Cerebellar cortex (tissue), 1 donor: ENCODE measurements at places on chromosomes 7 and 10.

DNA sequence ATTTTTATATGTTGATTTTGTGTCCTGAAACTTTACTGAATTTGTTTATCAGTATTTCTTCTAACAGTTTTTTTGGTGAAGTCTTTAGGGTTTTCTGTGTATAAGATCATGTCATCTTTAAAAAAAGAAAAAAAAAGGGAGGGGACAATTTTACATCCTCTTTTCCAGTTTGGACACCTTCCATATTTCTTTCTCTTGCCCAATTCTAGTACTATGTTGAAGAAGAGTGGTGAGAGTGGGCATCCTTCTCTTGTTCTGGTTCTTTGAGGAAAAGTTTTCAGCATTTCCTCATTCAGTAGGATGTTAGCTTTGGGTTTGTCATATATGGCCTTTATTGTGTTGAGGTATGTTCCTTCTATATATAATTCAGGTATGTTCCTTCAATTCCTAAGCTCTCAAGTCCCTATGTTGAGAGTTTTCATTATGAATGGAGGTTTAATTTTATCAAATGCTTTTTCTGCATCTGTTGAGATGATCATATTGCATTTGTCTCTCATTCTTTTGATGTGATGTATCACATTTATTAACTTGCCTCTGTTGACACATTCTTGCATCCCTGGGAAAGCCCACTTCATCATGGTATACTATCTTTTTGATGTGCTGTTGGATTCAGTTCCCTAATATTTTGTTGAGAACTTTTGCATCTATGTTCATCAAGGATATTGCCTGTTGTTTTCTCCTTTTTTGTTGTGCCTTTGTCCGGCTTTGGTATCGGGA lies 12.1 kb downstream of the TAS2R40 start:
- no peak for DNase-seq

GRCh38 chr7:86790383-86790782 lies 146.7 kb downstream of the GRM3 start:
- DNase-seq: no peak

DNA sequence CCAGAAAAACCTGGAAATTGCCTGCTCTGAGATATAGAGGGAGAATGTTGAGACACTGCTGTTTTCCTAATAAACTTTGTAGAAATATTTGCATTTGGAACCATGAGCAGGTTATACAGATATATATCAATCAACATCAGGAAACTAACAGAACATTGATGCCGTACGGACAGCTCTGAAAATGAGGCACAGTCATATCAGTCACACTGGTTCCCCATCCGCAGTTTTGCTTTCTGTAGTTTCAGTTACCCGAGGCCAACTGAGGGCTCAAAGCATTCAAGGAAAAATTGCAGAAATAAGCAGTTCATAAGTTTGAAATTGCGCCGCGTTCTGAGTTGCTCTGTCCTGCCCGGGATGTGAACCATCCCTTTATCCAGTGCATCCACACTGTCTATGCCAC lies 137.9 kb downstream of the KLF6 start:
- no peak for DNase-seq

- DNase-seq: no peak
Measured at GRCh38 chr10:21030091-21030490, 133.0 kb upstream of the NEBL start.

- DNase-seq: peak; percentile 53
Measured at GRCh38 chr10:29377333-29377961, 88.6 kb downstream of the LYZL1 start.

GRCh38 chr10:80924063-80924952 lies 386.6 kb downstream of the SH2D4B start:
- DNase-seq: peak; percentile 19

GRCh38 chr7:127865466-127865865 lies 165.8 kb downstream of the LRRC4 start:
- DNase-seq: no peak

DNA sequence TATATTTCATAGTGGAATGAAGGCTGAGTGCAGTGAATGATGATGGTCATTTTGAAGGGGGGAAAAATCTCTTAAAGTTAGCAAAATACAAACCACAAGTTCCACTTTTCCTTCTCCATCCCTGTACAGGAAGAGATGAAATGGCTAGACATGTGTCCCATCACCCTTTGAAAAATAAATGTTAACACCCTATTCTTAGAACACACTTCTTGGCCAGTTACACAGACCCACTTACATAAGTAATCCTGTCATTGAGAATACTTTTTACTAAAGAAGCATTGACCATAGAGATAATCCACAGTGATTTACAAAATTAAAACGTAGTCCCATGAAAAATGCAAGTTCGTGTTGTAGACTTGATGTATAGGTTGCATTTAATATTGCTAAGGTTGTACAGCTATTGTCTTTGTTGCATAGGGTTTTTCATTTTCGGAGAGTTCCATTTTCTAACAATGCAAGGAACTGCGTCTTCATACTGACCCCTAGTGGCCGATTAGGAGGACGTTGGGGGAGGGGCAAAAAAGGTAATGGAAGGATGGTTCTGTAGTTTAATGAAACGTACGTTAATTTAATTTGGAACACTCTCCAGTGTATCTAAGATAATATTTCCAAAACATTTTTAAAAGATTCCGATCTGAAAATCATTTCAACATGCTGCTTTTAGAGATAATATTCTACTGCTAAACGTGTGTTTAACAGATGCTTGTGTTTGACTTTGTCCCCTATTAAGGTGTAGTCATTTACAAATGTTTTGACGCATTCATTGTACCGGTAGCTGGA lies 60.9 kb downstream of the ARMC3 start:
- peak; percentile 78 for DNase-seq

GRCh38 chr10:121551210-121551885 lies 46.9 kb downstream of the FGFR2 start:
- no peak for DNase-seq

DNA sequence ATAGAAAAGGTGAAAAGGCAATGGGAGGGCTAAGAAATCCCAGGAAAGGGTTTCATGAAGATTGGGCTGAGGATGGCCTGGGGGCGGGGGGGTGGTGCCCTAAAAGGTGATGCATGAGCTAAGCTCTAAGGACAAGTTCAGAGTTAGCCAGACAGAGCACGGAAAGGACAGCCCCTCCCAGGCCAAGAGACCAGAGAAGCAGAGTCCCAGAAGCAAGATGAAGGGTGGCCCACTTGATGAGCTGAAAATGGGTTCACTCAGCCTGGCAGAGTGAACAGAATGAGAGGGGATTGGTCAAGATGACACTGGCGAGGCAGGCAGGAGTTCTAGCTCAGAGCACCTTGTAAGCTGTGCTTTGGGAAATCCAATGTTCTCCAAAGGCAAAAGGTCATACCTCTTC lies 89.4 kb upstream of the GPR26 start:
- no peak for DNase-seq

- no peak for DNase-seq
Measured at GRCh38 chr7:139697056-139697455, 80.7 kb downstream of the HIPK2 start.

DNA sequence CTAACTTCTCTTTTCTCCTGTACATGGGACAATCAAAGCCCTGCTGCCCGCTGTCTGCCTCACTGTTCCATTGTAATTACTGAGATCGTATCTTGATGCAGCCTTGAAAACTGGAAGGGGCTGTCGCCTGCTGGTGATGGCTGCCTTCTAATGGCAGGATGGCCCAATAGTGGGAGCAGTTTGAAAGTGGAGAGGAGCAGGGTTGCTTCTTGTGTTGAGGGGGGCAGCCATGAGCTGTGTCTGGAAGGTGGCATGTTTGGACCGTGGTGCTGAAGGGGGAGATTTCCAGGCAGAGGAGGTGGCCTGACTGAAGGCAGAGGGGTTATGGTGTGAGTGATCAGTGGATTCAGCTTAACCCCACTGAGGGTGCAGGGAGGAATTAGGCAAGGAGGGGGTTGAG lies 8.1 kb downstream of the WDFY4 start:
- DNase-seq: no peak

DNA sequence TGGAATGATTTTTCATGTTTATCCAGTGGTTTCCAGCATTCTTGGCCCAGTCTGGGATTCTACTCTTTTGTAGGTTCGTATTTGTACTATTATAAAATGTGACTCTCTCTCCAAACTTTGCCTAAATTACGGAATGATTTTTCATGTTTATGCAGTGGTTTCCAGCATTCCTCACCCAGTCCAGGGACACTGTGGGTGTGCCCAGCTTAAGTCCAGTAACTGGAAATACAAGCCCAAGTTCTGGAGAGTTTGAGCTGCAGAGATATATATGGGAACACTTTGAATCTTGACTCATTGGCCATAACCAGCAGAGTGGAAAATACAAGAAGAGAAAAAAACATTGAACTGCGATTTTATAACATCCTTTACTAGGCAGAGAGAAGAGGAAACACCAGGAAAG lies 5.9 kb upstream of the MAGI2 start:
- no peak for DNase-seq

GRCh38 chr7:125061776-125062397 lies 132.3 kb upstream of the POT1 start:
- no peak for DNase-seq

DNA sequence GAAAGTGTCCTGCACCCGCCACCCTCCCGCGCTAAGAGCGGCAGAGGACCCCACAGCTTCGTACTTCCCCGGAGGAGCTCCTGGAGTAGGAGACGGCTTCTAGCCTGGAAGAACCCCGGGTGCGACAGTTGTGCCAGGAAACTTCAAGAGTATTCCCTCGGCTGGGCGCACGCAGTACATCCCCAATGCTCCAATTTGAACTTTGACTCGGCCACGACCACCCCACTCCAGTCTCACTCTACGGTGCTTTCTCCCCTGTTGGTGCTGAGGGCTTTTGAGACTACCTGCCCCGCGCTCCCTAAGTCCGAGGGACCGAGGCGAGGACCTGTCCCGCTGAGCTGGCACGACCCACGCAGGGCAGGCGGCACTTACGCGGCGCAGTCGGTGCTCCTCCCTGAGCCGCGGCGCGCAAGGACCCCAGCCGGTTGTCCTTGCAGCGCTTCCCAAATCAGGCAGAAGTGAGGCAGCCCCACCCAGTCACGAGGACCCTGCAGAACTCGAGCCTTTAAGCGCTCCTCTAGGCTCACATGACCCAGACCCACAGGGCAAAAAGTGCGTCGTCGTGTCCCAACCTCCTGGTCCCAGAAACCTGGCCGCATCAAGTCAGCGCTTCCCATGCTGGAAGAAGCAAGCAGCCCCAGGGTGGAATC lies at the start of gene CPVL:
Gene CPVL, minus strand, starts transcription at position 481 of the 650 bp plus-strand sequence. CDS start 25,476 bp downstream, outside the sequence.
- DNase-seq: peak; percentile 24

- DNase-seq: peak; percentile 52
Measured at GRCh38 chr7:23490357-23491135, 20.3 kb upstream of the IGF2BP3 start.

DNA sequence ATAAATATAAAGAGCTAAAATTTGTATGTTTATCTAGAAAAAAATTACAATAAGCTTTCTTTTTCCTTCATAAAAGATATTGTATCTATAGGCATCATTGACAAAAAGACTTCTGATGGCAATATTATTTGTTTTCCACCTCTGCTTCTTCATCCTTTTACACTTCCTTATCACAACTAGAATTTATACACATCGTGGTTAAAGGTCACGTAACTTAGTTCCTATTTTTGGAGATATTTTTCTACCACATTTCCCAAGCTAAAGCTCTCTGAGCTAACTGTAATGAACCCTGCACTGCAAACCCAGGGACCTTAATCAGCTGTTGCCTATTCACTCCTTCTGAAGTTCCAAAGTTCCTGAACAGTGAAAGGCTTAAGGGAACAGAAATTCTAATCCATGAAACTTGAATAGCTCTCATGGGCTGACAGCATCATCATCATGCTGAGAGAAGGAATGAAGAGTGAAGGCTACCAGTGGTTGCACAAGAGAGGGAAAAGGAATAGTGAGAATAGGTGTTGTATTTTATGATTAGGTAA lies 106.1 kb upstream of the SLC13A1 start:
- DNase-seq: no peak

DNA sequence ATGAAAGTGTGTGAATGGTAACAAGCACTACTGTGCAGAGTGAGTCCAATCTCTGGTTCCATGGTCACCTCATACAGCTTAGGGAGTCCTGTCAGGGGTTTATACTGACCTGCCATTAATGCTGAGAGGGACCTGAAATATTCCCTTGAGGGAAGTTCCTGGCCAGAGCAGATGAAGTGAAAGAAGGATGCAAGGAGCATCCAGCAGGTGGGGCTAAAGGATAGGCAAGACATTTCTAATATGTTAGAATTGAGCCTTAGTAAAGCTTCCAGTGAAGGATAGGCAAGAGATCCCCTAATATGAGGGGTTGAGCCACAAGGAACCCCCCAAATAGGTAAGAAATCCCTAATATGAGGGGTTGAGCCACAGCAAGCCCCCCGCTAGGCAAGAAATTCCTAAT lies 25.5 kb upstream of the FAM221A start:
- DNase-seq: peak; percentile 26

- DNase-seq: no peak
Measured at GRCh38 chr10:71244431-71245419, 32.4 kb downstream of the UNC5B start.

GRCh38 chr7:44534501-44534900 lies 6.6 kb downstream of the NPC1L1 start:
- peak; percentile 29 for DNase-seq

- no peak for DNase-seq
Measured at GRCh38 chr10:113752553-113752952, 1.1 kb downstream of the PLEKHS1 start.

GRCh38 chr7:125112850-125113249 lies 183.2 kb upstream of the POT1 start:
- no peak for DNase-seq

GRCh38 chr7:50415844-50416364 lies 34.2 kb downstream of the FIGNL1 start:
- no peak for DNase-seq

- no peak for DNase-seq
Measured at GRCh38 chr7:16318989-16319915, 102.1 kb downstream of the CRPPA start.

DNA sequence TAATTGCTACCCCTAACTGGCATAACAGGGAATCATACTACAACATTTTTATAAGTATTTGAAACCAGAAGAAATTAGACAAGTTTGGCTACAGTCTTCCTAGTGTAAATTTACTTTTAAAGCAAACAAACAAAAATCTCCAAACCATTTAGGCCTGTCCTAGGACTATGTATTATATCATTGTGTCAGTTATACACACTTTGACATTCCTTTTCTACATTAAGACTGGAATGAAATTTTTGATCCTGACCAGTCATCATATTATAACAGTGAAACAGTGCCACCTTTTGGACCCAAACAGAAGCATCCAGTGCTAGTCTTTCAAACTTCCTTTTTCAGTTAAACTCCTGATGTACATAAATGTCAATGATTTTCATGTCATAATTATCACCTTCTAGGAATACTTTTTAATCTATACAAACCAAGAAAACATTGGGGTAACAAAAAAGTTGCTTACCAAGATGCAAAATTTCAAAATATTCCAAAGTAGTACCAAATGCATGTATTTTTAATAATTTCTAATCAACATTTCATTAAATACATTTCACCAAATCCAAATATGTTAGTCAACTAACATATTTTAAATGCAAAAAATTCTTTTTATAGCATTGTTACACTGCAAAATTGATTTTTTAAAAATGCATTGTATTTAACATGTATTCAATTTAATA lies 75.7 kb downstream of the IMMP2L start:
- peak; percentile 75 for DNase-seq

GRCh38 chr10:5546891-5547680 lies 22.3 kb downstream of the CALML3 start:
- DNase-seq: no peak

GRCh38 chr7:158682456-158682855 lies 22.1 kb downstream of the NCAPG2 start:
- no peak for DNase-seq

- no peak for DNase-seq
Measured at GRCh38 chr7:515628-516027, 4.0 kb downstream of the PDGFA start.
